ENCODE measurements at places on chromosomes 2 and 18.

DNA sequence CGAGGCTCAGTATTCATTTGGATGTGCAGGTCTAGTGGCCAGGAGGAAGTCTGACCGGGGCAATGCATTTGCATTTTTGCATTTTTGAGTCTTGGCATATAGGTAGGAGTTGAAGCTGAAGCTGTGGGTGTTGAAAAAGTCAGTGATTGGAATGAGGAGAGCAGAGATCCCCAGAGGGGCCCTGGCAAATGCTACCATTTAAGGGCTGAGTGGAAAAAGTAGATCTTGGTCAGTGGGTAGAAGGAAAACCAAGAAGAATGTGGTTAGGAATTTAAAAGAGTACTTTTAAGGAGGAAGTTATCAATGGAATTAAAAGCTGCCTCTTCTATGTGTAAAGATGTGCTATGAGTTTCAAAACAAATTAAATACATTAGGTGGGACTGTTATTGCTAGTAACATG lies 143.0 kb downstream of the ZEB2 start:
- no peak for DNase-seq

GRCh38 chr2:52475590-52475989 lies 1292.0 kb upstream of the CHAC2 start:
- no peak for DNase-seq

- DNase-seq = no peak
These were observed 74.1 kb upstream of the SMAD2 start for GRCh38 chr18:48004577-48004976.

DNA sequence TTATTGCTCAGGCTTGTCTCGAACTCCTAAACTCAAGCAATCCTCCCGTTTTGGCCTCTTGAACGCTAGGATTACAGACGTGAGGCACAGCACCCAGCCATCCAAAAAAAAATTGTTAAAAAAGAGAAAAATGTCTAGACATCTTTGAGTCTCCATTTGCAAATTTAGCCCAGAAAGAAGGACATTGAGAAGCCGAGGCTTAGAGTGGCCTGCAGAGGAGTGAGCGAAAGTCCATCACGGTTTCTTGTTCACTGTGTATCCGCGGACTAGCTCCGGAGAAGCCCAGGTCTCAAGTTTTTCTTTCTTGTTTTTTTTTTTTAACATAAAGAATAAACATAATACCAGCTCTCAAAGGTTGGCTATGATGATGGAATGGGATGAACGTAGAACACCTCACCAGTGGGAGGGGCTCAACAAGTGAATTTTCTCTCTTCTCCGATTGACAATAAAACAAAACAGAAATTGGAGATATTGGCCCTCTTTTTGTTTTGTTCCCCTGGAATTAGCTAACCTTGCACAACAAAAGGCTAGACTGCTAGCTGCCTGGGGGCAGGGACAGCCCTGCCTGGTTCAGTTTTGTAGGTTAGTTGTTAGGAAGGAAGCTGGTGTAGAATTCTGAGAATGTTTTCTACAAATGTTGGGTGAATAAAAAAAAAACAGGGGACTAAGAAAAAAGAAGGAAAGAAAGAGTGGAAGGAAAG lies 163.4 kb downstream of the MYCN start:
- DNase-seq = no peak

GRCh38 chr2:179247318-179248023 lies 17.2 kb downstream of the SESTD1 start:
- no peak for DNase-seq

DNA sequence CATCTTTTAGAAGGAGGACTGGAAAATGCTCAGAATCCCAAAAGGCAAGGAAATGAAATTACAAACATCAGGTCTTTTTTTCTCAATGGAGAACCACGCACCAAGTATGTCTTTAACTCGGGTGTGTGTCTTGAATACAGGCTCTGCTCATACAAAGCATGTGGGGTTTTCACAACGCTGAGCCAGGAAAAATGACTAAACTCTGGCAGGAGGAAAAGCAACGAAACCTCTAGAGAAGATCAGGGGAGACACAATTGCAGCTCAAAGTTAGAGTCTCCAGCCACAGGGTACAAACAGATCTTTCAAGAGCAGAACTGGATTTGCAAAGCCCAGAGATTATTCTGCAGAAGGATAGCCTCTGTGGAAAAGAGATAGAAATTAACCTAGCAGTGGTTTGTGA lies 42.8 kb upstream of the TPO start:
- no peak for DNase-seq

DNA sequence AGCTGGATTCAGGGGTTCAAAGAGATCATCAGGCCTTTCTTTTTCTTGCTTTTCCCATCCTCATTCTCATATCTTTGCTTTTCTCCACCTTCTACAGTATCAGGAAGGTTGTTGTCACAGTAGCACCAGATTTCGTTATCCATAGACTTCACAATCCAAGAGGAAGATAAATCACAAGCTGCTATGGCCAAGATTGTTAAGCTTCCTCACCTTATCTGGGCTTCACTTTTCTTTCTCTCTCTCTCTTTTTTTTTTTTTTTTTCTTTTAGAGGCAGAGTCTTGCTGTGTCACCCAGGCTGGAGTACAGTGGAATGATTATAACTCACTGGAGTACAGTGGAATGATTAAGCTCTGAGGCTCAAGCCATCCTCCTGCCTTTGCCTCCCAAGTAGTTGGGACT lies 93.5 kb downstream of the TTC27 start:
- DNase-seq = no peak

GRCh38 chr2:113211226-113212105 lies 37.7 kb downstream of the PSD4 start:
- DNase-seq = no peak

- no peak for DNase-seq
These were observed 185.1 kb downstream of the TCF4 start for GRCh38 chr18:55402731-55403405.

GRCh38 chr2:27960237-27960912 lies 69.8 kb downstream of the BABAM2 start:
- DNase-seq = no peak
